Epithelial cell of prostate (primary cell): ENCODE measurements at places on chromosomes 6 and 20.
A peak's percentile ranks its signal among the peaks of the same experiment; 100 is the strongest.

DNA sequence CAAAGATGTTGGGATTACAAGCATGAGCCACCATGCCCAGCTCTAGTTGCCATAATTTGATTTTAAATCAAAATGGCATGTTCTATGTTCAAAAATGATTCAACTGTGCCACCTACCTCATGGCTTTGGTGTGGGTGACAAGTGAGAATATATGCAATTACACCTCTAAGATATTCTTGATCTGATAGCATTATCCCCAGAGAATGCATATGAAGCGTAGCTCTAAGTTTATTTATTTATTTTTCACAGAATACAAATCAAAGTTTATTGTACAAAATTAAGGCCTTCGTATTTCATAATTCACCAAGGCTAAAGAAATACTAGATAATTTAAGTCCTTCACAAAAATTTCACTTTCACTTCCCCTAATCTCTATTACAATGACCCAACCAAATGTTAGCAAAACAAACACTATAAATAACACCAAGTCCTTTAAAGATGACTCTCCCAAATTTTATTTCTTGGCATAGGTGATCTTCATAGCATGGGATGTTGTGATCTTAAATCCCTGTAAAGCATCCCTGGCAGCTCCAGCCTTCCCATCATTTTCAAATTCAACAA lies 205.9 kb upstream of the TAB2 start:
- no peak for DNase-seq

GRCh38 chr6:146628350-146628749 lies 29.6 kb downstream of the ADGB start:
- DNase-seq: no peak

DNA sequence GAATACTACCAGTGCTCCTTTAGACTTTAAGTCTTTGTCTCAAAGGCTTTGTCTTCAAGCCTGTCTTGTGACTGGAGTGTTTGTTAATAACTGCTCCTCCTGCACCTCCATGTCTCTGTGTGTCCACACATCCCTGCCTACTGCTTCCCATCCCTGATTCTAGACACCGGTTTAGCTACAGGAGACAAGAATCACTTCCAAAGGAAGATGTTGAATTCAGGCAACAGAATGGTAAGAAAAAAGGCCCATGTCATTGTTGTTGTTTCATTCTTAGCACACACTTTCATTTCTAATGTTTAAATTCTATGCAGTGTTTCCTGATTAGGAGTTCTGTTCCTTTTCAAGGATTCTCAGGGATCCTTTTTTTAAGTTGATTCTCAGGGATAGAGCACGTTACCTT lies 293.6 kb upstream of the STXBP5 start:
- no peak for DNase-seq

GRCh38 chr6:1963596-1963995 lies 281.8 kb downstream of the GMDS start:
- no peak for DNase-seq

DNA sequence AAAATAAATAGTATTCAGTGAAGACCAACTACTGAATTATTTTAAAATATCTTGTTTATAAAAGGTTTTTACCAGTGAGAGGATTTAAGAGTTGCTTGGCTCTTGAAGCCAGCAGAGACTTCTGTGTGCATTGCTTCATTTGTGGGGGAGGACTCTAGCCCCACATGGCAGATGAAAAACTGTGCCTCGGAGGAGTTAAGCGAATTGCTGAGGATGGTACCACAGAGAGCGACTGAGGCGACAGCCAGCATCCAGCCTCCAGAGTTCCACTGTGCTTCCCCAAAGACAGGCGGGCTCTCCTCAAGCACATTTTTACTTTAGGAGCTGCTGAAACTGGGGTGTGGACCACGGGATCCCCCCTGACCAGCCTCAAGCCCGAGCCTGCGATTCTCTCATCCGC lies 80.7 kb downstream of the THBS2 start:
- DNase-seq: no peak

DNA sequence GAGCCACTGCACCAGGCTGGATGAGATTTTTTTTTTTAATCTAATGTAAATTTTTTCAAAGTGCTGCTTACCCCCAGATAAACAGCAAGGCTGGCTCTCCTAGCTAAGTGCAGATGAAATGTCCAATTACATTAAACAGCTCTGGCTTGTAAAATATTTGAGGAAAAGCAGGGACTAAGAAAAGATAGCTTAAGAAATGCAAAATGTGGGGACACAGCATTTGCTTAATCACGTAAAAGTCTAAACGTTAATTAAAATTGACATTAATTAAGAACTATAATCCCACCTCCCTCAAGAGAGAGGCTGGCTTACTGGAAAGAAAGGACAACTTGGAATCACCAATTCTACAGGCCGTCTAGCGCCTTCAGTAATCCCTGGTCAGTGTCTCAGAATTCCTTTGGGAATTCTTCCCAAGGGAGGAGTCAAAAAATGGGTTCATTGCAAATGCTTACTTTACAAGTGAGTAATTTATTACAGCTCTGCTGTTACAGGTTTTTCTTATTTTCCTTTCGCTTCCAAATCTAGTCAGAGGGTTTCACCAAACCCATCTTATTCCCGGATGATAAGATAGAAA lies 13.6 kb upstream of the MARCKS start:
- DNase-seq: no peak

- DNase-seq: peak; percentile 5
These were observed 11.6 kb downstream of the RBCK1 start for GRCh38 chr20:419556-420165.

GRCh38 chr6:139894271-139894670 lies 519.8 kb upstream of the CITED2 start:
- no peak for DNase-seq

DNA sequence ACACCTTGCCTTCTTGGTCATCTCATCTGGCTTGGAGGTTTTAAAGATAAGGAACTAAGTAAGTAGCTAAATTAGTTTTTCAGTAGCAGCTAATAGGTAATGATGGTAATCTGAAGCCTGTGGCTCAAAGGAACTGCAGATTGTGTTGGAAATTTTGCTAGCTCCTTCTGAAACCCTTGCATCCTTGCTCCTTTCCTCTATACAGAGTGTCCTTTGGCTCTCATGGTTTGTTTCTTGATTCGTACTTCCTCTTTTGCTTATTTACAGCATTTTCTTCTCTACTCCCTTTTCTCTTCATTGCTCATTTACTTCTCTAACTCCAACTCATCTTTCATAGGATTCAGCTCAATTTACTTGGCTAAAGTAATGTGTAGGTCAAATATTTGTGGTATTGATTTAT lies 19.0 kb downstream of the LRRC1 start:
- no peak for DNase-seq

GRCh38 chr20:38344107-38344701 lies 2.1 kb upstream of the LBP start:
- no peak for DNase-seq

DNA sequence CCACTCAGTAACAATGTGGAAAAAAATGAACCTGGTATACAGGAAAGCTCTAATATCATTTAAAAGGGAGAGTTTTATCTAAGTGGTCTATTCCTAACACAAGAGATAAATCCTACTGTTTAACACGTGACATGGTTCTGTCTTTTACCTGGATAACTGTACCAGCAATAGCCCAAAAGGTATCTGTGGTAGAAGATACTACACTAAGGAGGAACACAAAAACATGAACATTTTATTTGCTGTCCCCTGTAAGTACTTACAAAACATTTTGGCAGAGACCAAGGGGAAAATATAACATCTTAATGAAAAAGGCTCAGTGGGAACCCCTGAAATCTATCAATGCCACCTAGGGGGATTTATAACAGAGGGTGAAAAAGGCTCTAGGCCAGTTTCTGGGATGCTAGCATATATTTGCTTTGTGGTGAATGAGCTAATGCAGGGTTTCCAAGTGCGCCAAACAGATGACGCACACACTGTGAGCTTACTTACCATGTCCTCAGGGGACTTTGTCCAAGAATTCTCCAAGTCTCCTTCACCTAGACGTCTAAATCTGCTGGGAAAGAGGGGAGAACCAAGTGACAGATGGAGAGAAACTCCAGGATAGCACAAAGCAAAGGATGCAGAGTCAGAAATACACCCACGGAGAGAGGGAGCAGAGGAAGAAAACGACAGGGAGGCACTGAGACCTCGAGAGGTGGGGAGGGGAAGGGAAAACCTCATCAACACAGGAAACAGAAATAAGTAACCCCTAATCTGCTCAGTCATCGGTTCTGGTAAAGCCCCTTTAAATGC lies 147.9 kb upstream of the PRND start:
- peak; percentile 75 for DNase-seq

DNA sequence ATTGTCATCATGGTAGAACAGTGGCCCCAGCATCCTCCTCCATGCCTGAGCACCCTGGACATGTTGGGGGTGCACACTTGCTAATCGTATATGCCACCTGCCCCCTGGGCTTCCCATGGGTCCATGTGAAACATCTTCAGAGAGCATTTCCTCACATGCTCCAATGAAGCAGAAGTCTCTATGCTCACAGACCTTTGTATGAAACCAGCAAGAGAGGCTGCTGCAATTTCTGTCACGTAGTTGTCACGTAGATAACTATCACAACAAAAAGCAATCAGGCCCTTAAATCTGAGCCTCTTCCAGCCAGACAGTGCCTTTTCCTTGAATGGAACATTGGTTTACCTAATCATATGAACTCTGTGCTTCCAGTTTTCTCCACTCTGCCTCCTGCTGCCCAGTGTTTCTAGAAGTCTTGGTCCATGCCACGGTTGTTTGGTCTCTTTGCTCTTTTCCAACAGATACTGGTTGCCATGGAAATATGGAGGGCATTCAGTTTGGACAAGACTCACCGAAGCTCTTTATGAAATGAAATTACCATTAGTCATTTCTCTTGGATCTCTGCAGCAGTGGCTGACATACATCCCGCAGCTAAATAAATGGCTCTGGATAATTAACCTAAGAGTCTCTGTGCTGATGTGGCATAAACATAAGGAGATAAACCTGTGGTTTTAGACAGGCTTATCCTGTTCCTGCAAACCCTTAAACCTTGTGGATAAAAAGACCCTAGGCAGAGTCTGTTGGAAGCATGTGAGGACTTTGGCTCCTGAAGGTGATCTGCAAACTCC lies 172.8 kb upstream of the SYNDIG1 start:
- no peak for DNase-seq

DNA sequence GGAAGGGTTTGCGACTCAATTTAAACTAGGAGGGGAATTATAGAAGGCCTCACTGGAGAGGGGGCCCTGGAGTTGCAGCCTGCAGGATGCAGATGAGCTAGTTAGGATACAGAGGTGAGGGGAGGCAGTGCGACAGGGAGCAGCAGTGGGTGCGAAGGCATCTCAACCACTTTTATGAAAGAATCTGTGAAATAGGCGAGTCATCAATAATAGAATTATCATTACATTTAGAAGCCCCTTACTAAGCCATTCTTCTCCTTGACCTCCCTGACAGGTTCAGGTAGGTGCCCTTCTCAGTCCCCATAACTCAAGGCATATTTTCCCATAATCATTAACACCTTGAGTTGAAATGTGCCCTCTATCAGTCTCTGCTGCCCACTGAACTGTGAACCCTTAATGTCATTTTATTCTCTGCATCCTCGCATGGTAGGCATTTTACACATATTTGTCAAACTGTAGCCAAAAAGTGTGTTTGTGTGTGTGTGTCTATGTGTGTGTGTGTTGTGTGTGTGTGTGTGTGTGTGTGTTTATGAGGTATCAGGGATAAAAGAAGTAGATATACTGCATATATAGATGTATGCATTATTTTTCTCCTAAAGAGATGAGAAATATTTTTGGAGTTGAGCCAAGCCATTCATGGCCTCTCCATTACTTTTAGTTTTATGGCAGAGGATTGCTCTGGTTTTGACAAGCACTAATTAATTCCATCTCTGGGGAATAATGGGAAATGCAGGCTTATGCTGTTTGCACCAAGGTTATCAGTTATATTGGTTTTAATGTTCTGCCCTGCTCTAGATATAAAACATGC lies 898.8 kb downstream of the KIF16B start:
- no peak for DNase-seq

- no peak for DNase-seq
These were observed 57.7 kb downstream of the PPP1R16B start for GRCh38 chr20:38863024-38863851.

GRCh38 chr6:132084811-132085509 lies 133.8 kb upstream of the CCN2 start:
- DNase-seq: peak; percentile 18

GRCh38 chr6:169843991-169844390 lies 92.6 kb downstream of the ERMARD start:
- no peak for DNase-seq

DNA sequence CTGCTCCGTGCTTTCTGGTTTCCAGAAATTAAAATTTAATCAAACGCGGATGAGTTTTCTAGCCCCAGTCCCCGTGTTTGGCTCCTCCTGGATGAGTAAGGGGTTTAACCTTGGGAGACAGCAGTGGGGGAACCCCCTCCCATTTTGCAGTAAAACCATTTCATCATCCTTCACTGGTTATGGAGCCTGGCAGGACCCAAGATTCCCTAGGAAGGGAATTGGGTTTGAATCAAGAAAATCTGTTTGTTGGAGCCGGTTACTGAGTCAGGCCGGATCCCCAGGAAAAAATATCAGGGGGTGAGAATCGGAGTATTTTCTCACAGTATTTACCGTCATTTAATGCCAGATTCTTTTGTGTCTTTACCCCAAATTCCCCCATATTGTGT lies 754 bp downstream of the YWHAB start:
- DNase-seq: no peak

GRCh38 chr20:49490689-49491088 lies 8.2 kb upstream of the KCNB1 start:
- DNase-seq: no peak

GRCh38 chr6:122367171-122367570 lies 32.3 kb upstream of the HSF2 start:
- DNase-seq: no peak

- DNase-seq: peak; percentile 83
These were observed 51.5 kb downstream of the COL19A1 start for GRCh38 chr6:69917834-69918233.

DNA sequence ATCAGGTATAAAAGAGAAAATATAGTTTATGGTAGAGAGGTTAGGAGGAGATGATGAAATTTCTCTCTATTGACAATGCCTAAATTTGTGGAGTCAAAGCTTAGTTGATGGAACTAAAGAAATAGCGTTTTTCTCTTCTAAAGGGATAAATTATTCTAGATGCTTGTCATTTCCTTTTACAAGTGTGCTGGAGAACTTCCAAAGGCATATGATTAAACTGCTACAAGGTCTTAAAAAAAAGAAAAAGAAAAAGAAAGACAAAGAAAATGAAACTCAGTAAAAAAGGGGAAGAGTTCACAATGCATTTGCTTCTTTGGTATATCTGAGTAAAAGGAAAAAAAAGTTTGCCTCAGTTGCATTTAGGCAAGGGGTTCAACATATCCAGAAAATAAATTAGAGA lies 499.8 kb upstream of the PTCHD4 start:
- DNase-seq: no peak

DNA sequence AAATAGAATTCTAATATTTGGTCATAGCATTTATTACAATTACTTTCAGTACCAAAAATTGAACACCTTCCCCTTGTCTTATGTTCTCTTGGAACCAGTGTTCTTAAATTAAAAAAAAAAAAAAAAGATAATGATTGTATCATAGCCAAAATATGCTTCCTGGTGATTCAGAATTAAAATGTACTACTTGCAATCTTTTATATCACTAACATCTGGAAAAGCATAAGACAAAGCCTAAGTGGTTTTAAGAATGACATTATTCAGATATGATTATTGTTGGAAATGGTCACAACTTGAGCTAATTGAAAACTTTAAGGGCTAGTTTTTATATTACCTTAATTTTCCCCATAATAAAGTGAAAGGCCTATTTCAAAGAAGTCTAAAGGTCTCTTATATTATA lies 493.3 kb upstream of the MARCKS start:
- no peak for DNase-seq
